Activated naive CD4-positive, alpha-beta T cell treated with anti-CD3 and anti-CD28 coated beads, Interleukin-2, amount 50 U/mL, for 16 hours (primary cell): ENCODE measurements at places on chromosomes 16 and 17.

- no peak for DNase-seq
These were observed 27.8 kb downstream of the NUP88 start for GRCh38 chr17:5391678-5392077.

GRCh38 chr17:81251709-81252301 is 12.7 kb downstream of the NDUFAF8 start:
- DNase-seq = no peak

GRCh38 chr16:49343291-49343690 is 30.3 kb upstream of the C16orf78 start:
- no peak for DNase-seq

GRCh38 chr16:57315416-57315815 is 30.9 kb upstream of the PLLP start:
- no peak for DNase-seq

GRCh38 chr17:79091226-79091670 is 16.6 kb downstream of the ENGASE start:
- no peak for DNase-seq

GRCh38 chr17:2266045-2266864 is 37.3 kb downstream of the SMG6 start:
- peak; percentile 82 for DNase-seq

GRCh38 chr17:17224137-17224536 is 12.8 kb downstream of the FLCN start:
- no peak for DNase-seq

DNA sequence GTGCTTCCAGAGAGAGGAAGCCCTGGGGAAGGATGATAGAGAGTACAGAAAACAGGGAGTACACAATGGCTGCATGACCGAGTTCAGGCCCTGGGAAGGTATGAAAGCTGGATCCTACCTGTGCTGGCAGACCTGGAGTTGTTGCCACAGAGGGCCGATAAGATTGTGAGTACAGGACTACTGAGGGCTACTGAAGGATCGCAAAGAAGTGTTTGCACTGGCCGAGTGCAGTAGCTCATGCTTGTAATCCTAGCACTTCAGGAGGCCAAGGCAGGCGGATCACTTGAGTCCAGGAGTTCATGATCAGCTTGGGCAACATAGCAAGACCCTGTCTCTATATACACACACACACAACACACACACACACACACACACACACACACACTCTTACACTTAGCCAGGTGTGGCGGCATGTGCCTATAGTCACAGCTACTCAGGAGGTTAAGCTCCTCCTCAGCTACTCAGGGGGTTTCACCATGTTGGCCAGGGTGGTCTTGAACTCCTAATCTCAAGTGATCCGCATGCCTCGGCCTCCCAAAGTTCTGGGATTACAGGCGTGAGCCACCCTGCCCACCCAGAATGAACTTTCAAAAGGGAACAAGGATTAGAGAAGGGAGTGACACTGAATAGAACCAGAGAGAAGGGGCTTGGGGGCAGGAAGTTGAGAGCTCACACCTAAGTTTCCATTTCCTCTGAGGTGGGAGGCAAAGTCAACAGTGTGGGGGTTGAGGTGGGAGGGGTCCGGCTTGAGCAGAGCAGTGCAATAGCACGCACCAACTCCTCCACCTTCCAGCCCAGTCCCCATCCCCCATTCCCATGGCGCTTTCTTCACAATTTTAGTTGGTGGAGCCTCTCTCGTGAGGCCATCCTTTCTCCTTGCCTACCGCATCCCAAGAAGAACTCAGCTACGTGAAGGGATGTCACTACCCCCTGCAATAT is 7.5 kb downstream of the SCIMP start:
- no peak for DNase-seq

DNA sequence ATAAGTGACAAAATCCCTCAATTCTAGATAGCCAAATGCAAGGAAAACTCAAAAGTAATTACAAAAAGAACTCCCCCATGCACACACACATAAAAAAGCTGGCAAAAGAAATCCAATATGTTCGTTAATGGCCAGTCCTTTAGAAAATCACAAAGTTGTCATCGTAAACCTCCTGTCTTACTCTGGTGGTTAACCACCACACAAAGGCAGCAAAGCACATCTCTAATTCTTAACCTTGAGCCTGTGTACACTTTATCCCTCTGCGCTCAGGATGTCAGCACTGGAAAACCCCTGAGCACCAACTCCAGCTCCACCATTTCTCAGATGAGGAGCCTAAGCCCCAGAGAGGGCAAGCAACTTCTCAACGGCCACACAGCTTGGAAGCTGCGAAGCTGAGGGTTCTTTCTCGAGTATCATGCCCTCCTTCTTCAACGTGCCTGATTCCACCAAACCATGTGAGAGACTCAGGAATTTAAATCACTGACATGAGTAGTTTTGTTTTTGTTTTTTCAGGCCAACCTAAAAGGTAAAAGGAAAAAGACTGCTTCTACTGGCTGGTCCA is 72.5 kb downstream of the C16orf95 start:
- DNase-seq = no peak

DNA sequence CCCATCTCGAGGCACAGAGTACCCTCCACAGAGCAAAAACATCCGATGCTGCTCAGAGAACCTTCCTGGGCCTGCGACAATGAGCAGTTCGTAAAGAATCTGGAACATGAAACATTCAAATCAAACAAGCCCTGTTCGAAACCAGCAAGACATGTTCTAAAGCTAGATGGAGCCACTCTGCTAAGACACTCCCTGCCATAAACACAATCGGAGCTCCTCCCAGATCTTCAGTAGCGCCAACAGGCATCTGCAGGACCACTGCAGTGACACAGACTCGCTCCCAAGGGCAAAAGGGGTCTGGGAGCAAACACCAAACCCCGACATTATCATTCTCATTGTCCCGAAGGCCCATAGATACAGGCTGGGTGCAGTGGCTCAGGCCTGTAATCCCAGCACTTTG is 108.7 kb downstream of the ZFHX3 start:
- no peak for DNase-seq

GRCh38 chr17:61734466-61734865 is 128.9 kb downstream of the BRIP1 start:
- no peak for DNase-seq

DNA sequence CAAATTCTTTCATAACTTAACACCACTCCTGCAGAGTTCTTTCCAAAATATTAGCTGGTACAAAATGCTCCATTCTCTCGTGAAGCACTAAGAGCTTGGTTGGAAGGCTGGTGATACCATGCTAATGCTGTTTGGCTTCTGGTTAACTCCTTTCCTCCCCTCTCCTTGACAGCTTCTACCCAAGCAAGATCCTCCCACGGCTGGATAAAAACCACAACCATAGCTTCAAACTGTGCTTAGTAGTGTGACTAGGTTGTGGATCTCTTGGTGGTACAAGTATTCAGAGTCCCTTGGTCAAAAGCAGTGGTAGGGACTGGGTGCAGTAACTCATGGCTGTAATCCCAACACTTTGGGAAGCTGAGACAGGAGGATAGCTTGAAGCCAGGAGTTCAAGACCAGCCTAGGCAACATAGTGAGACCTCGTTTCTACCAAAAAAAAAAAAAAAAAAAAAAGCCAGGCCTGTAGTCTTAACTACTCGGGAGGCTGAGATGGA is 2.3 kb downstream of the PHAF1 start:
- no peak for DNase-seq

DNA sequence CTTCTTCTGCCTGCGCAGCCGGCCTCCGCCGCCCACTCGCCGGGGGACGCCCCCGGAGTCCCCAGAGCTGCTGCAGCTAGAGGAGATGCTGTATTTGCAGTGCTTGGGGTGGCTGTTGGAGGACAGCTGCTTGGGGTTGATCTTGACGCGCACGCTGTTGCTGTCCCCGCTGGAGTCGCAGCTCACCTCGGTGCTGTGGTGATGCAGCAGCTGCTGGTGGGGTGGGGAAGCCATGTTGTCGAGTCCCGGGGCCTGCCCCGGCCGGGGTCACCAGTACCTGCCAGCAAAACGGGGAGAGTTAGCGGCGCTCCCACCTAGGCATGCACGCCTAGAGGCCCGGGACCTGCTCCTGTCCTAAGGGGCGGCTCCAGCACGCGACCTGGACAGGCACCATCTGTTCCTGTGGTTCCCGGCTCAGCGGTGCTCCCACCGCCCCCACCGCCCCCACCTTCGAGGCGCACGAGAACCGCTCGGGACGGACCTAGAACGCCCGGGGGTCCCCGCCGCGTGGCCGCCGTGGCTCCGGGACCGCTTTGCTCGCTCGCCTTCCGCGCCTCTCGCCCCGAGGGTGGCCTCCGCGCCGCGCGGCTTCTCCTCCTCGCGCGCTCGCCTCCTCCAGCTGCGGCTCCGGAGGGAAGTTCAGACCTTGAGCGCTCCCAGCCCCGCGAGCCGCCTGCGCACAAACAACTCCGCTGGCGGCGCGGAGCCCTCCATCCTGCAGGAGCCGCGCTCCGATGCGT is 863 bp downstream of the ADCY9 start:
- DNase-seq = peak; percentile 50

DNA sequence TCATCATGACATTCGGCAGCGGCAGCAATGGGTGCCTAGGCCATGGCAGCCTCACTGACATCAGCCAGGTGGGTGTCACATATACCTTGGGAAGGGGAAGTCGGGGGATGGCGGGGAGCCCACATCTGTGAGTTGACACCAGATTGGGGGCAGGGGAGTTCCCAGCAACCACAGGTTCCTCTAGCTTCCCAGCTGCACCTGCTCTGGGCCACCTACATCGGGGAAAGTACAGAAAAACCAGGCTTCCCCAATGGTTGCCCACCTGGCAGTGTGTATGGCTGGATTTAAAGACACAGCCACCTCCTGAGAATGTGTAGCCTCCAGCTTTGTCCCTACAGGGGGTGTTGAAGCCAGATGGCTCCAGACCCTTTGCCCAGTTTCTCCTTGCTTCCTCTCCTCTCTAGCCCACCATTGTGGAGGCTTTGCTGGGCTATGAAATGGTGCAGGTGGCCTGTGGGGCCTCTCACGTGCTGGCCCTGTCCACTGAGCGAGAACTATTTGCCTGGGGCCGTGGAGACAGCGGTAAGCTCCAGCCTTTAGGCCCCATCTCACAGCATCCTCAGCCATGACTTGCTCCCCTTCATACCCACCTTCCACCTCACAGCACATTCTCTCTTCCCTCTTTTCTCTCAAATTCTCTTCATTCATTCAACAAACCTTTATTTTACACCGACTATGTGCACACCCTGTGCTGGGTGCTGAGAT is 5.0 kb upstream of the TRAF4 start:
- DNase-seq = peak; percentile 74

GRCh38 chr16:13060932-13061331 is 159.5 kb downstream of the SHISA9 start:
- DNase-seq = no peak

- DNase-seq = no peak
These were observed at the start of gene TMEM95 for GRCh38 chr17:7355053-7355452. TSS of gene TMEM95 (plus strand) at chr17:7355156. CDS start at chr17:7355205, 49 bp downstream.

- DNase-seq = no peak
These were observed 86.8 kb upstream of the WSB1 start for GRCh38 chr17:27207073-27207513.

- DNase-seq = no peak
These were observed 28.1 kb downstream of the MYBBP1A start for GRCh38 chr17:4527134-4527533.

DNA sequence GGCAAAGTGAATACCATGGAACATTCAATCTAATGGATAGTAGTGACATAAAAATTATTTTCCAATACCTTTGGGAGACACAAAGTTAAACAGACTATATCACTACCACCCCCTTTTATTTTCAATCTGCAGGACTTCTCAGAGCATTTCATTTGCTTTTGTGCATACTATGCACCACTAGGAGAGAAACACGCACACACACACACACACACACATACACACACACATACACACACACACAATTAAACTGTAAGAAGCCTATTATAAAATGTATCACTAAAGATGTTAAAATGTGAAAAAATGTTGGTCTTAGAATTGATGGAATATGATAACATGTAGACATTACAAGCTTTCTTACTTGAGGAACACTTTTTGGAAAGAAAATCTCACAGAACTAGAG is 331.4 kb downstream of the CA10 start:
- DNase-seq = no peak

- DNase-seq = no peak
These were observed 14.1 kb downstream of the FAM222B start for GRCh38 chr17:28828294-28829040.

- DNase-seq = no peak
These were observed 24.6 kb downstream of the NME3 start for GRCh38 chr16:1746693-1747195.

GRCh38 chr17:64240261-64240740 is 22.8 kb downstream of the TEX2 start:
- DNase-seq = no peak

- no peak for DNase-seq
These were observed 5.2 kb downstream of the C16orf78 start for GRCh38 chr16:49378816-49379215.

GRCh38 chr16:9014389-9014788 is 50.7 kb upstream of the USP7 start:
- DNase-seq = no peak

DNA sequence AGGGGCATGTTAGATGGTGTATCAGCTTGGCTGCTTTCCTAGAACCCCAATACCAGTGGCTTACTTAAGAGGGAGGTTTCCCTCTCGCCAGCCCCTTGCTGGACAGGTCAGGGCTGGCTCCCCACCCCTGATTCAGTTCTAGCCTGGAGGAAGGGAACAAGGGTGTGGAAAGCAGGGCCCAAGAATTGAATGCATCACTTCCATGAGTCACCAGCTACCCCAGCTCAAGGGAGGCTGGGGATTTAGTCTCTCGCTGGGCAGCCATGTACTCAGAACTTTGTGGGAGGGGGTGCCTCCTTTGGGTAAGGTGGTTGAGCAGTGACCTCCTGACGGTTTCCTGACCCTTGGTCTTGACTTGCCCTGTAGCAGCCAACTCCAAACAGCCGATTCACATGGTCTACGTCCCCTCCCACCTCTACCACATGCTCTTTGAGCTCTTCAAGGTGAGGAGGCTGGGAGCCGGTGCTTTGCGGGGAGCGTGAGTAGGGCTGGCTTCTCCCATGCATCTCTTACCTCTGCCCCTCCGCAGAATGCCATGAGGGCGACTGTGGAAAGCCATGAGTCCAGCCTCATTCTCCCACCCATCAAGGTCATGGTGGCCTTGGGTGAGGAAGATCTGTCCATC is 12.8 kb downstream of the PDK2 start:
- DNase-seq = no peak

GRCh38 chr17:61816538-61816937 is 46.8 kb downstream of the BRIP1 start:
- DNase-seq = no peak

GRCh38 chr16:47247690-47248089 is 103.9 kb upstream of the NETO2 start:
- DNase-seq = no peak
